ENCODE measurements at places on chromosomes 3 and 15.
A peak's percentile ranks its signal among the peaks of the same experiment; 100 is the strongest.

DNA sequence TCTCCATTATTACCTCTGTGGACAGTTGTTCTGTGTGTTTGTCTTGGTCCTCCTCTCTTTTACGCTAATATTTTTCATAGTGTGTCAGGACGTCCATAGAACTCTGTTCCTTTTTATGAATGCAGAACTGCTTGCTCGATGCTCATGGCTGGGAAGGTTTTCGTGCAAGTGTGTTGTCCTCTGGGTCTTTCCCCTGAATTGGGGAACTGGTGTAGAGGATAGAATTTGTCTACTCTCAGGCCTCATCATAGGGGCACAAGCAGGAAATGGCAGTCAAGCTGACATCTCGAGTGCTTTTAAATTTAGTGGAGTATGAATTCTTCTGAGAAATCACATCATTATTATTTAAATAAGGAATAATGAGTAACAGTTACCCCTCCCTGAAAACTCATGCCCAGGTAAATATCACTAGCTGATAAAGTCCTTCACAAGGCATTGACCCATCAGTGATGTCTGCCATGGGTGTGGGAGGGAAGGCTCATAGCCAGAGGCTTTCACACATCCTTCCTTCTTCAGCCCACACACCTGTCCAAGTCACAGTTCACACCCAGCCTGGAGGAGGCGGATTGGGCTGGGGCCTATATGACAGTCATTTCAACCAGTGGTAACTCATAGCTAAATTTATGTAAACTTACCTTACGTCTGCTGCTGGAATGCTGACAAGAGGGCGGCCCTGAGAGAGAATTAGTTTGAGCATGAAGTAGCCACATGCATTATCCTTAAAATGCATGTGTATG is 226.1 kb downstream of the PLCL2 start:
- no peak for DNase-seq

- DNase-seq, result no peak
Observed at GRCh38 chr3:115626721-115627120, 3.4 kb downstream of the GAP43 start.

DNA sequence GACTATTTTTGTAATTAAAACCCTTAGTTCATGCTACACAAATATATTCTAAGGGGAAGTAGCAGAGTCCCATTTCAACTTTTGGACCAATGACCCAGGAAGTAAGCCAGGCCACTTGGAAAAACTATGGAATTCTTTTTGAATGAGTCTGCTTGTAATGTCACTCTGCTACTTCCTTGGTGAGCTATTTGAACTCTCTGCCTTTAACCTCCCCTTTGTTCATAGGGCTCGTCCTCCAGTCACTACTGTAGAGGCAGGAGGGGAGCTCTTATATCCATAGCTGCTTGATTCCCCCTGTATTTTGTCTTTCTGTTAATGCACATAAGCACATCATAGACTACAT is 119.6 kb downstream of the UACA start:
- no peak for DNase-seq

DNA sequence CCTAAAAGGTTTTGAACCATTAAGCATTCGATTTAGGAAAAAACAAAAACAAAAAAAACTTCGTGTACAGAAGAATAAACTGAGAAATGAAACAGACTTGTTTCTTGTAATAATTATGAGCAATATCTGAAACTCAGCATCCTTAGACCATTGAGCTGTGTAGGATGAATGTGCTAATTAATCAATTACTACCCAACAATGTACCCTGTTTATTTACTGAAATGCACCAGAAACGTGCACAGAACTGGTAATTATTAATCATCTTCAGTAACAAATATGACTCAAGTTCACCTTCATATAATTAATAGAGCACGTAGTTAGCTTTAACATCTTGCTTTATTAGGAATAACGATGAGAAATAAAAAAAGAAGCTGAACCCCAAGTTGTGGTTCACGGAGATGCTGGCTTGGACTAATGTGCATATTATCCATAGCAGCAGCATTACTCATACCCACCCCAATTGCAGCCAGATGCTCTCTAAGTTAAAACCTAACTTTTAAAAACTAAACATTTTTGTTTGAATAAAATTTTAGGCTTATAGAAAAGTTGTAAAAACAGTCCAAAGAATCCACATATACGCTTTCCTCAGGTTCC is 10.2 kb upstream of the C15orf61 start:
- DNase-seq, result no peak

DNA sequence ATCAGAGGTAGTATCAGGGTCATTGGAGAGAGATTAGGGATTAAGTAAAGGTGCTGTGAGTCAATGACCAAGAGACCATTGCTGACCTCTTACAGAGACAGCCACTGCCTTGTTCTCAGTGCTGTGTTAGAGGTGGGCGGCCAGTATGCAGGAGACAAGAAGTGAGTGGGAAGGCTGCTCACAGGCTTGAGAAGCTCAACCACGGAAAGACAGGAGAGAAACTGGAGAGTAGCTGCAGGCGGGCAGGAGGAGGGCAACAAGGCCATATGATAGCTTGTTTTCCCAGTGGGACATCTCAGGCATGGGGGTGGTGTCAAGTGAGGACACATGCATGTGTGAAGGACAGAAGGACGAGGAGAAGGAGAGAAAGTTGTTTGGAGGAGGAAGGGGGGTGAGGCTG is 237.3 kb downstream of the PDCD6IP start:
- DNase-seq, result no peak

- DNase-seq, result no peak
Observed at GRCh38 chr3:191997093-191997492, 536.1 kb downstream of the PYDC2 start.

DNA sequence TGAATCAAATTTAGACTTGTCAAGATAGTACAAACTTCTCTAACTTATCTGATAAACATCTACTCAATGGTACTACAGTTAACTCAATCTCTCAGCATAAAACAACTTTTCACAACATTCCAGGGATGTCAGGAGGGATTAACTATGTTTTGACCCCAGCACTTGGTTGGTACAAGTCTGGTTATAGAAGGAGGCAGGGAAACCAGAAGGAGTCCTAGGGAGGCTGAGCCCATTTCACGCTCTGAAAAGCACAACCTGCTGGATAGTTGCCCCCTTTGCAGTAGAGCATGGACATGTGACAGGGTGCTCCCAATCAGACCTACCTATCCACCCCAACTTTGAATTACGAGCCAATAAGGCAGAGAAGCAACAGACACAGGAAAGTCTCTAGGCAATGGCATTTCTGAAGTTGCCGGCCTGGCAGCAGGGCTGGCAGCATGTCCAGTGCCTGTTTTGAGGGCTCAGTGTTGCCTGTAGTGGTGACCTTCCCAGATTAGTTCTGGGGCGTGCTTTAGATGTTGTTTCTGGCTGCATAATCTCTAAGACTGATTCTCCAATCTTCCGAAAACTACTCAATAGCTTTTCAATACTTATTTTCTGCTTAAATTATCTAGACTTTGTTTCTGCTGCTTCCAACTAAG is 8.2 kb downstream of the ANKUB1 start:
- DNase-seq, result no peak

DNA sequence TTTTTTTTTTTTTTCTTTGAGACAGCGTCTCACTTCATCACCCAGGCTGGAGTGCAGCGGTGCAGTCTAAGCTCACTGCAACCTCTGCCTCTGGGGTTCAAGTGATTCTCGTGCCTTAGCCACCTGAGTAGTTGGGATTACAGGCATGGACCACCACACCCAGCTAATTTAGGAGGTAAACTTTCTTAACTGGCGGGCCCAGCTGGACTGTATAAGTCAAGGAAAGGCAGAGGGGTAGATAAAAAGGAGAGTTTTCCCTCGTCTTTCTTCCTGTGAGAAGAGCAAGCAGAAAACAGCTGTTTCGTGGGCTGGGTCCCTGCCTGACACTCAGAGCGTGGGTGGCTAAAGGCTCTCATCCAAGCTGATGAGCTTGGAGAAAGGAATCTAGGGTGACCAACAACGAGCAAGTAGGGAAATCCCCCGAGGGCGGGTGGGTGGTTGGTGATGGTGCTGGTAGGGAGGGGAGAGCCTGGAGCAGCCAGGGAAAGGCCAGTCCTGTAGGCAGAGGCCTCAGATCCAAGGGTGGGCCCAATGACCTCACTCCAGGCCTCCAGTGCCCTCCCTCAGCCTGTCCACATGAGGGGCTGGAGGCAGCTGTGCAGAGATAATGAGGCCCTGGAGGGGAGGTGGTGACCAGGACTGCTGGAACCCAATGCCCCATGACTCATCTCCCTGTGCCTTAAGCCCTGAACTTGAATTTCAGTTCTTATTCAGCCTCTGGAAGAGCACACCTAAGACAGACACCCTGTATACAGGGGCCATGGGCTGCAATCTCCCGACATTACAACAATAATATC is 43.1 kb upstream of the LIMD1 start:
- DNase-seq, result peak; percentile 72

DNA sequence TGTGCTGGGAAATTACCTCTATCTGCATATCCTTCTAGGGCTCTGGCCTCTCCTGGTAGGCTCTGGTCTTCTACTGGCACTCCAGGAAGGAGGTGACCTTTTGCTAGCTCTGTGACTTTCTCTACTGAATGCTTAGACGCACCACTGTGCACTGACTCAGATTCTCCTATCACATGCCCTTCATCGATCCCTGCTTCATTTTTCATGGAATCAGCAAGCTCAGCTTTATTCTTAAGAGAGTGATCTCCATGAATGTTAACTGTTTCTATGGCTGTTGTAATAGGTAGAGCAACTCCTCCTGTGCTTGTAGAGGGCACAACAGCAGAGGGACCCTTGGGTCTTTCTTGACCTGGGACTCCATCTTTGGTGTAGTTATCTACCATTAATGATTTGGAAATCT is 106.6 kb downstream of the MAP4 start:
- no peak for DNase-seq

- peak; percentile 38 for DNase-seq
Observed at GRCh38 chr3:37456270-37456708, 281.9 kb upstream of the LRRFIP2 start.

GRCh38 chr15:39075311-39075710 is 505.6 kb upstream of the THBS1 start:
- DNase-seq, result no peak

DNA sequence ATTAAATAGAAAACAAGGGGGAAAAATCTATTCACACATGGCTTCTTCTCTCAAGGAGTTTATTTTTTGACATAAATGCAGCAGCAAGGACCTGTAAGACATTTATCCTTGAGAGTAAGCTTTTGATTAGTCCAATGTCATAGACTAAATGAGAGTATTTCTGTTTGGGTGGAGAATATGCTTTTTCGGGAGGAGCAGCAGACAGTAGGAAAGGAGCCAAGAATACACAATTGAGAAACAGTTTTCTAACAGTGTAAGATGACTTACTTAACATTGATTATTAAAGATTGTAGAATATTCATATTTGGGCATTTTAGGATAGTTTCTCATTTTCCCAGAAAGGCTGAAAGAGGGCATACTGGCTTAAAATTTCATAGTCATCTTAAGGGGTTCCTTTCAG is 65.9 kb upstream of the PAQR5 start:
- no peak for DNase-seq

GRCh38 chr3:87503900-87504498 is 227.6 kb upstream of the POU1F1 start:
- peak; percentile 49 for DNase-seq

DNA sequence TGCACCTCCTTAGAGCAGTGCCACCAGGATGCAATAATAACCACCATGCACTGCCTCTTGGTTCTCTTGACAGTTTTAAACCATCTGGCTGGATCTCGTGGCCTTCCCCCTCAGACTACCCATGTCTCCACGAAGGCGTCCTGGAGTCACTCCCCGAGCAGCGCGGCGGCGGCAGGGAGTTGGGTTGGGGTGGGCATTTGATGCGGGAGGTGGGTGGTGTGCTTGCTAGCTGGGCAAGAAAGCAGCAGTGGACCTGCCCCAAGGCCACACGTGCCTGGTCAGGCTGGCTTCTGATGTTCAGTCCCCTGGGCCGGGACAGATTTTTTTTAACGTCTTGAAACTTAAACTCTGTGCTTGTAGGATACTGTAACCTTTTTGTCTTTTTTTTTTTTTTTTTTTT is 3.9 kb upstream of the TTLL3 start:
- DNase-seq, result no peak

DNA sequence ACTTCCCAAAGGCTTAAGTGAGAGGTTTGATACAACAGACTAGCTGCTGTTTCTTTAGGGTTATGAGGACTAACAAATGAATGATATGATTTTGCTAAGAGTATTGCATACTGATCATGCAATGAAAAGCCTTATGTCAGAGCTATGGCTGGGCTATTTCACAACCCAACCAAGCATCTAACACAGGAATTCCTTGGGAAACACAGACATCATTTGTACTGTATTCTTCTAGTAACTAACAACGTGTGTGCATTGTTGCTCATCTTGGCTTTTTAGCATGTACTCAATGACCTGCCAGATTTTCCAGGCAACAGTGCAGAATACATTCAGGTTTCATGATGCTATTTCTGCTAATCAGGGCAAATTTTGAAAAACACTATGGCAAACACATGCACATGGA is 19.3 kb downstream of the PDZRN3 start:
- no peak for DNase-seq

DNA sequence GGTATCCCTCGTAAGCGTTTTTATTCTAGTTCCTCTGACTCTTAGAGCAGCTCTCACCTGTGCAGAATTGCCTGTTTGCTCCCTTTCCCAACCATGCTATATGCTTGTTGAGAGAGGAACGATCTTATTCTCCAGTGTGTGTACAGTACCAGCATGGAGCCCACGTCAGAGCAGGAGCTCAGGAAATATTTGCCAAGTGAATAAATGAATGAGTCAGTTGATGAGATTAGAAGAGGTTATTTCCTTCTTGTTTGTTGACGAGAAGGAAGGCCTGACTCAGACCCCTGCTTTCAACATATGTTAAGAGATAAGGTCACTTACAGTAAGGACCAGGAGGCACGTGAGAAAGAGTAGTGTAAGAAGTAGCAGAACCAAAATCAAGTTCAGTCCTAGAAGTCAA is 106.3 kb upstream of the ABHD17C start:
- DNase-seq, result no peak

GRCh38 chr3:120304616-120305015 is 19.6 kb upstream of the GPR156 start:
- DNase-seq, result no peak

DNA sequence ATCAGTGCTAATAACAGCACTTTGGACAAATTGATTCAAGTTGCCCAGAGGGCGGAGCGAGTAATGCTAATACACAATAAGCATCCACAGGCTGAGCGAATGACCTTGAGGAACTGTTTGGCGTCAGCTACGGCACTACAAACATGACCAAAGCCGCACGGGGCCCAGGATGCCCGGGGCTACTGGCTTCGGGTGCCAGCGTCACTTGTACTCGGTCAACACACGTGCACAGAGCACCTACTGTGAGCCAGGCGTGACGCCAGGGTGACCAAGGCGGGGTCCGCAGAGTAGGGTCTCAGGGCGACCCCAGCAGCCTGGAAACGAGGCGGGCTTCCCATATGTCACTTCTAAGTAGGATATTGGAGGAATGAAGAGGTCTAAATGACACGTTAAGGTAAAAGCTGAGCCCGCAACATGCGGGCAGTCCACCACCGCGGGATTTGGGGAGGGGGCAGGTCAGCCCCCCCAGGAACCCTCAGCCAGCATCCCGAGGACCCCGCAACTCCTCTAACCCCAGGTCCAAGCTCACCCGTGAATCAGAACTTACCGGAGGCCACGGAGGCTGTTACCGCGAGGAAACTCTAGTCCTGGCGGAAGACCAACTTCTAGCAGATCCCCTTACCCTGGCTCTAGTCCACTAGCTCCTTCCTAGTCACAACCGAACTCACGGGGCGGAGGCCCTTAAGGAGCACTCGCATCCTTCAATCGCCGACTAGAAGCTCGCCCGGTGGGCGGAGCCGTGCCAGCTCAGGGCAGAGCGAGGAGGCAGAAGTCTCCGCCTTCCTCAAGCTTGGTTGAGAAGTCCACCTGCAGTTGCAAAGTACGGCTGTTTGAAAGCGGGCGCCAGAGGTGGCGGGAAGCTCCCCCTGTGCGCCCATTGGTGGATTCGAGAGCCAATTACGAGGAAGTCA is at the start of gene CEP152:
Gene CEP152, minus strand, starts transcription at position 656 of the 911 bp plus-strand sequence. CDS start 5,420 bp downstream, outside the sequence.
- peak; percentile 100 for DNase-seq

- DNase-seq, result no peak
Observed at GRCh38 chr3:19948226-19948591, 1.3 kb downstream of the RAB5A start.

All from foreskin melanocyte (primary cell).